ENCODE measurements at places on chromosomes 7 and 10. TPM values are rescaled to one million over a fixed set of nuclear protein-coding genes. Genes with fewer than 3 reads are reported as not detected.

The HTR5A gene
- not detected for total RNA-seq

The OR2A5 gene
- total RNA-seq = not detected

DNA sequence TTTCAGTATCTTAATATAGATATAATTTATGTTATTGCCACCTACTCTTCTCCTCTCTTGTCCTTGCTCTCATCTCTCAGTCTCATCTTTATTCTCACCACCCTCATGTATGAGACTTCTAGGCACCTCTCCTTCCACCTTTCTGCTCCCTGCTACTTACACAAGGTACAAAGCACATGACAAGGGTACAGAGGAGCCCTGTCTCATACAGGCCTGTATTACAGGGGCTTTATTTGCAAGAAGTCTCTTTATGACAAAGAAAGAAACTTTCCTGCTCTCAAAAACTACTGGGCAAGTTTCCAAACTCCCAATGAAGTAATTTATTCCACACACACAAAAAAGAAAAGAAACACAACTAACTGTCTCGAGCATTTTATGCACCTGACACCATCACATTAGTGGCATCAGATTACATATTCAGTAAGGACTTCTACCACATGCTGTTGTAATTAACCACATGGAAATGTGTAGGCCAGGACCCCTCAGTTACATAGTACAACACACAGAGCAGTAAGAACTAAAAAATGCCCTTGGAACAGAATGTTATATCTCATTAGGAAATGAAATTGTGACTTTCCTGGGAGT lies 253.1 kb downstream of the FZD1 start:
- DNase-seq = no peak

DNA sequence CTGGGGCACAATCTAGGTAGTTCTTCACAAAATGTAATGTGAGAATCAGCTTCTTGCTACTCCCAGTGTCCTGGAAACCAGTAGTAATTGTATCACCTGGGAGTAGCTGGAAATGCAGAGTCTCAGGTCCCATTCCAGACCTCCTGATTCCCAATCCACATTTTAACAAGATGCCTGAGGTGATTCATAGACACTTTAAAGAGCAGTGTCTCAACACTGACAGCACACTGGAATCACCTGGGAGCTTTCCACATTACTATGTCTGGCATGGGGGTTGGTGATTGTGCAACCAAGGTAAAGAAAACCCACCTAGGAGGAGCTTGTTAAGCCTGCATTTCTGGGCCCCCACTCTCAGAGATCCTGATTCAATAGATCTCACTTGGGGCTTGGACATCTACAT lies 11.1 kb downstream of the DPY19L1 start:
- DNase-seq = no peak

DNA sequence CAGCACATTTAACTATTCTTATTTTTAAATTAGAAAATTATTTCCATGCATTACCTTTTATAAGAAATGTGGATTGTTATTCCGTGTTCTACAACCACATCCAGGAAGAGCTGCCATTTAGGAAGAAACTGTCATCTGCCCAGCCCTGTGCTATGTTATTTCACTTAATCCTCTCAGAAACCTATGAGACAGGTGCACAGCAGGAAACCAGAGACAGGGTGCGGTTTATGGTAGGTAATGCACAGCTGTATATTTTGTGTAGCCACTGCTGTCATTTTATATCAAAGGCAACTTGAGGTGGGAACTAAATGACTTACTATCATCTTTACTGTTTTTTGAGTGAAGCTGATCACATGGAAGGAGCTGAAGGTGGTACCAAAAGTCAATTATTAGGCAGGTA lies 232.3 kb downstream of the MAGI2 start:
- DNase-seq = no peak

- DNase-seq = no peak
Observed at GRCh38 chr10:99548041-99548530, 15.3 kb downstream of the NKX2-3 start.

DNA sequence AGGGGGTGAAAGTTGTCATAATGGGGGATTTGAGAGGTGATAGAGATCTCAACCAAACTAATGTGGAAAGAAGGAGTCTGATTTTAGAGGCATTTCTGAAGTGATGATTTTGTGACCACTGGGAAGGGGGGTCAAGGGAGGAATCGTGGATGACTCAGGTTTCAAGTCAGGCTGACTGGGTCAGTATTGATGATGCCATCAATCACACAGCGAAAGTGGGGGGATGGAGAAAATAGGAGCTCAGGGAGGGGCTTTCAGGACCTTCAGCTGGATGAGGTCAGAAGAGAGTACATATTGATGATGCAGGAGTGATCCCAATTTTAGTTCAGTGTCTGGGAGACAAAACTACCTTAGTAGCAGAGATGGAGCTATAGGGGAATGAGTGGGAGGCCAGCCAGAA lies 681.2 kb upstream of the GALNT17 start:
- DNase-seq = no peak

GRCh38 chr10:10054466-10054865 lies 963.2 kb upstream of the CELF2 start:
- DNase-seq = no peak

GRCh38 chr7:156518466-156518865 lies 122.1 kb upstream of the RNF32 start:
- no peak for DNase-seq
